ENCODE measurements at places on chromosomes 1 and 21. TPM values are rescaled to one million over a fixed set of nuclear protein-coding genes. Genes with fewer than 3 reads are reported as not detected.

DNA sequence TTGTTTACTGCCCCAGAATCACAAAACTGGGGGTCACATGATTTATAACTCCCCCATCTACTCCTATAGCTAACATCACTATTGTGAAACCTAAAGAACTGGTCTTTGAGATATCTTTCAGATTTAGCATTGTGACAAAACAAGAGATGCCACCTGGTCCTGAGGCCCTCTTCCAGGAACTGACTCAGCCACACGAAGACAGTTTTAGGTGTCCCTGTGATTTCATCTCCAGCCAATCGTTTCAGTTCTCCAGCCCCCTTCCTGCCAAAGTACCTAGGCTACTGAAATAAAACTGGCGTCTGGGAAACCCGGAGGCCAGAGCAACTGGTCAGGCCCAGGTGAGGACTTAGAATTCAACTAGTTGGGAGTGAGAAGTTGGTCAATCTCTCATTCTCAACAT is 36.6 kb downstream of the TBX19 start:
- no peak for DNase-seq

The CCDC181 gene
- 1.6 TPM for total RNA-seq

DNA sequence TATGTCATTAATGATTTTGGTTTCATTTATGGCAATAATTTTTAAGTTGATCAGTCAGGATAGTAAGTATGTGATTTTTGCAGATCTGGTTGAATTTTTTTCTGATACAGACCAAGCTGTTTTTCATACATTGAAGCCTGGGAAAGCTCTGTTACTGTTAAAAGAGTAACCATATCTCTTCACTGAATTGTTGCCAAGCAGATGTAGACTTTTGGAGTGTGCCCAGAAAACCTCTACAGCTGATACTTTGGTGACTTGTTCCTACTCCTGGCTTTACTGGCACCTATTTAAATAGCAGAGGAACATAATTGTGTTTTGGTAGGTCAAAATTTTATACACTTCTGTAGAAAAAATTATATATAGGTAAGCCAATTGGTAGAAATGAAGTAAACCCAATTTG is 49.4 kb downstream of the NFIA start:
- DNase-seq, result peak; percentile 92

DNA sequence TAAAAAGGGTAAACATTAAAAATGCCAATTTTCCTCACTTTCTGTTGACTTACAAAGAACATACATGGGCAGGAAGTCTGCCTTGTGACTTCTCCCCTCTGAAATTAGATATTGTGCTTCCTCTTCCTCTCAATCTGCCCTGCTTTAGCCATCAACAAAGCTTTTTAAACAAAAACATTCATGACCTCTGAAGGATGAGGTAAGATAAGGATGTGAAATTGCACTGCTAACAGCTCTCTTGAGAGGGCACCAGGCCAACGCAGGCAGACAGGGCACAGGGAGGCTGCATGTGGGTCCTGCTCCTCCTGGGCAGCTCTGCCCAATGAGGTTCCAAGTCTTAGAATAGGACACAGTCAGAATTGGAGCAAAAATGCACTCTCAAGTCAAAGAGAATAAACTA is 62.1 kb downstream of the DEGS1 start:
- DNase-seq, result peak; percentile 21

- DNase-seq, result peak; percentile 48
Observed at GRCh38 chr1:229941831-229942230, 125.2 kb upstream of the GALNT2 start.

GRCh38 chr1:222905151-222905550 is 90.3 kb downstream of the DISP1 start:
- no peak for DNase-seq

The S100A8 gene
- total RNA-seq, result 87.6 TPM

GRCh38 chr1:172746091-172746949 is 87.4 kb downstream of the FASLG start:
- peak; percentile 28 for DNase-seq

The FAM167B gene
- 0.31 TPM for total RNA-seq

DNA sequence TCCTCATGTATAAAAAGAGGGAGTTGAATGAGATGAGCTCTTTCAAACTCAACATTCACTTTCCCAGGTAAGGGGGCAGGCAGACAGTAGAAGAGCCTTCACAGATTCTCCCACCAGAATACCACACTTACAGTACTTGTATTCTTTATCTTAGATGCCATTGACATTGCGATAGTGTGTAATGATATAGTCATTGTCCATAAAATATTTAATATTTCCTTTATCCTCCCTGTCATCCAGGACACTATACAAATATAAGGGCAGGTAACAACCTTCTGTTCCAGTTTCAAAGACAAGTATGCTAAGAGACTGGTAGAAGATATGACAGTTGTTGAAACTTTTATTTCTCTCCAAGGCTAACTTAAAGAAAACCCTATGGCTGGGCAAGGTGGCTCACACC is 56.5 kb upstream of the MTF2 start:
- no peak for DNase-seq

GRCh38 chr1:20964540-20965484 is 177.7 kb upstream of the HP1BP3 start:
- no peak for DNase-seq

The RGS8 gene
- 0.10 TPM for total RNA-seq

- DNase-seq, result peak; percentile 34
Observed at GRCh38 chr21:41681348-41681801, 85.5 kb downstream of the RIPK4 start.

- no peak for DNase-seq
Observed at GRCh38 chr1:169508432-169509338, 22.9 kb upstream of the SLC19A2 start.

- DNase-seq, result peak; percentile 73
Observed at GRCh38 chr1:18938707-18939070, 17.8 kb downstream of the IFFO2 start.

DNA sequence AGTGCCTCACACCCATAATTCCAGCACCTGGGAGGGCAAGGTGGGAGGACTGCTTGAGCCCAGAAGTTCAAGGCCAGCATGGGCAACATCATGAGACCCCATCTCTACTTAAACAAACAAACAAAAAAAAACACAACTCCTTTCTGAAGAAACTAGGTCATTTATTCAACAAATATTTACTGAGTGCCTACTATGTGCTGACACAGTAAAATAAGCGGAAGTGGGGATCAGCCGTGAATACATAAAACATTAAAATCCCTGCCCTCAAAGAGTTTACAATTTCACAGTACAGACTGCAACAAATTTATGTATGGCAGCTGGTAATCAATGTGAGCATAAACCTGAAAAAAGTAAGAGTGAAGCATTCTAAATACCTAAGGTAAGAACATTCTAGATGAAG is 65.3 kb downstream of the TUT4 start:
- DNase-seq, result no peak

The TRIM63 gene
- 64.5 TPM for total RNA-seq

The PTGS2 gene
- total RNA-seq, result 5.4 TPM

The CENPF gene
- total RNA-seq, result 30.1 TPM

GRCh38 chr21:43467785-43468184 is 40.9 kb upstream of the SIK1 start:
- no peak for DNase-seq

- no peak for DNase-seq
Observed at GRCh38 chr1:81596341-81596740, 204.4 kb upstream of the ADGRL2 start.

DNA sequence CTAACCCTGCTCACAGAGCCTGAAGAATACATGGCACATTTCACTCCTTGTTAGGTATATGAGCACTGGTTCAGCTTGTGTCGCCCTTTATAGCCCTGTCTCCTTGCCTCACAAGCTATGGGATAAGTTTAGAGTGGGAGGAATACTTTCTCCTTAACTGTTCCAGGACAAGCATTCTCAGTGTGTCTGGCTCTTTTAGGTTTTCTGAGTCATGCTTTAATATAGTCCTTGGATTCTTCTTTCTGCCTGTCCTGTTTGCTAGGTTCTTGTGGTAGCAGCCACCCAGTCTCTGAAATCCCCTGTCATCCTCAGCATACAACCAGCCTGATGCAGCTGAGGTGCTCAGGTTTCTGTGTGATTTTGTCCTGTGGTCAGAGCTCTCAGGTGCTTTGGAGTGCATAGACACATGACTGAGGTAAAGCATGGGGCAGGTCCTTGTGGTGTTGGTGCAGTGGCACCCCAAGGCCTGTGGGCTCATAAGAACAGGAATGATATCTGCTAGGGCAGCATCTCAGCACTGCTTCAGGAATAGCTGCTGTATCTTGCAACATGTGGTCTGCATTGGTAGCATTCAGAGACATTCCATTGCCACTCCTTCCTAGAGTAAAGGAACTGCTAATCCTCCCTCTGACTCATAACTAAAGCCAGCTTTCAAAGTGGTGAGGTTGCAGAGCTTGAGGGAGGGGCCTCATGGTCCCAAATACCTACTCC is 14.2 kb upstream of the CASQ2 start:
- DNase-seq, result peak; percentile 79
